ENCODE measurements at places on chromosomes 4 and X.

DNA sequence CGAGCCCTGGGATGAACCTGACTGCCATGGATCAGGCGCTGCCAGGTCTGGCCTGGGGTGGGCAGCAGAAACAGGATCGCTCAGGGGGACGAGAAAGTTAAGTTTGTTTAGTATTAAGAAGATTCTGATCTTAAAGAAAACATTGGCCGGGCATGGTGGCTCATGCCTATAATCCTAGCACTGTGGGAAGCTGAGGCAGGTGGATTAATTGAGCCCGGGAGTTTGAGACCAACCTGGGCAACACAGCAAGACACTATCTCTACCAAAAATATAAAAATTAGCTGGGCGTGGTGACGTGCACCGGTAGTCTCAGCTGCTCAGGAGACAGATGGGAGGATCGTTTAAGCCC, 696 bp upstream of the FLNA start:
- no peak for DNase-seq

DNA sequence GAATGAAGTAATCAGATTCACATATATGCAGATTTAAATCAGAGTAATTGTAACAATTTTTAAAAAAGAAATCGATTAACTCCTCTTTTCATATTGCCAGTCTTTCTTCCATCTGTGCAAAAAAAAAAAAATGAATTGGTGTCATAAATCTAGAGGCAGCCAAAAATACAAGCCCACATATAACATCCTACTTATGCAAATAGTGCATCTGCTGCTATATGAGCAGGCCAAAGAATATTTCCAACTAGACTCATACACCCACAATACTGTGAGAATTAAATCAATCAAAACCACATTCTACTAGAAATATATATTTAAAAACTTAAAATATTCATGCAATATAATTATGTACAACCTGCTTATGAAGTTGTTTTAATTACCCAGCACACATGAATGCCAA, 298.1 kb upstream of the TRAM1L1 start:
- DNase-seq, result no peak

- DNase-seq, result peak; percentile 29
Measured at GRCh38 chr4:113901994-113902787, 77.3 kb downstream of the ARSJ start.

DNA sequence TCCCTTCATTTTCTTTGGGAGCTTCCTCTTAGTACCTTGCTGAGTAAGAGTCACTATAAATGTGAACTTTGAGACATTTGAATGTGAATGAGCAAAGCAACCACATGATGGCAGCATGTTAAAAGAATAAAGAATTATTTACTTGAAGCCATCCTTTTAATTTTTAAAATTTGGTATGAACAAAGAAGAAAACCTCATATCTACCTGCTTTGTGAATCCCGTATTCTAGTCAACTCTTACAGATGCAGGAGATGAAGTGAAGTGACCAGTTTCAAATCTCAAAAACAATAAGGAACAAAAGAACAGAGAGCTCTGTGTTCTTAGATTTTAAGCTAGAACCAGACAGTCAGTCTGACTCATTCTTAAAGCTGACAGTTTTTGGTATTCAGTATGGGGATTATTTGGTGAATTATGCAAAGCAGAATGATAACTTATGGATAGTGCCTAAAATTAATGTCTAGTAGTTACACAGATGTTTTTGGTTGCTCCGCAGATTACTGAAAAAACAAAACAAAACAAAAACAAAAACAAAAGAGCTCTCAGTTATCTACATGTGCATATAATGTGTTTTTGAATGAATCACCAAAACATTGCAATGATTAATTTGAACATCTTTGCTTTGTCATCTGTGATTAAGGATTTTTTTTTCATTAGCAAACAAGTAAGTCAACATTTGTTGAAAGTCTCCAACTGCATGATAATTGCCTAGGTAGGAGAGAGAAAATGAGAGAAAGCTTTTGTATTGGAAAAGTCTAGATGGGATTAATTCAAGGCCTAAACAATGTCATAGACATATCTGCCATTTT, 48.2 kb upstream of the H2AZ1 start:
- no peak for DNase-seq

- DNase-seq, result no peak
Measured at GRCh38 chr4:7861440-7861881, 78.2 kb downstream of the AFAP1 start.

DNA sequence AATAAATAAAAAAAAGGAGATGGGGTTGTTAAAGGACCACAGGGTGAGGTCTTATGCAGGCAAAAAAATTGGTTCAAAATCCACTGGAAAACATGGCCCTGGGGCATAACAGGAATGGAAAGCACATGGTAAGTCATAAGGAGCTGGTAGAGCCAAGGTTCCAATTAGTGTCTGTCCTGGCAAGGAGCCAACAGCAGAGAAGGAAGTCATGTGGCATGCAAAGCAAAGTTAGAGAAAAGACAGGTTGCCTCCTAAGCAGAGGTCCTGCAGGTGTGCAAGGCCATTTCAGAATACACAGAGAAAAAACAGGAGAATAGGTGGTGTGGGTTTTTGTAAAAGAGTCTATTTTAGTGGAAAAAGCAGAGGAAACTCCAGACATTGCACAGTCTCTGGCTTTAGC, 1881.7 kb downstream of the ARAP2 start:
- DNase-seq, result no peak

- no peak for DNase-seq
Measured at GRCh38 chr4:119682099-119682498, 53.5 kb upstream of the PDE5A start.

- DNase-seq, result no peak
Measured at GRCh38 chrX:11349661-11350337, 56.6 kb downstream of the AMELX start.

GRCh38 chrX:41381685-41382084, 47.7 kb downstream of the DDX3X start:
- no peak for DNase-seq

DNA sequence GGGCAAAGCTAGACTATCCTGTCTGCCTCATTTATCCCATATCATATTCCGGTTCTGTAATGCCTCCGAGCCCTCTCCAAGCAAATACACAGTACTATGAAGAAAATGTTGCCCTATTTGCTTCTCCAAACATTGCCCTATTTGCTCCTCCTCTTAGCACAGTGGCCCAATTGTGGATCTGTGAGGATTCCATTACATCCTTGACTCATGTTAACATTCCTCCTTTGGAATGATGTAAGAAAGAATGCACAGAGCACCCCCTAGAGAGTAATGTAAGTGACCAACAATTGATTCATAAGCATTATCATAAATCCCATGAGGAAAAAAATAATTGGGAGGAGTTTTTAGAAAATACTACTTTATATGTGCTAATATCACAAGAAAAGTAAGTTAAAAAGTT, 11.3 kb upstream of the BTC start:
- DNase-seq, result no peak

GRCh38 chr4:155820887-155821518, 45.1 kb downstream of the ASIC5 start:
- no peak for DNase-seq

DNA sequence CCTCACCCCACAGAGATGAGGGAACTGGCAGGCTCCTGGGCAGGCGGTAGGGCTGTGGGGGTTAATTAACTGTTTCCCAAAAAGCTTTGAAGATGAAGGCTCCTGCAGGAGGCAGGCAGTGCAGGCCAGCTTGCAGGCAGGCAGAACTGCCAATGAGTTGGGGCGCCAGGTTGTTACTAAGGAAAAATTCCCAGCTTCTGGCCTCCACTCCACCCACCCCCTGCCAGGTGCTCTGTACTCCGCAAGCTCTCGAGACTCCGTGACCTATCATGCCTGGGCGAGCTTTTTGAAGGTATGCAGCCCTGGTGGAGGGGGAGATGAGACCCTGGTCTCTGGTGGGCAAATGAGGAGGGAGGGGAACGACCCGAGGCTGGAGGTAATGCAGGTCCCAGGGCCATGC, 41.8 kb downstream of the PJA1 start:
- DNase-seq, result no peak

DNA sequence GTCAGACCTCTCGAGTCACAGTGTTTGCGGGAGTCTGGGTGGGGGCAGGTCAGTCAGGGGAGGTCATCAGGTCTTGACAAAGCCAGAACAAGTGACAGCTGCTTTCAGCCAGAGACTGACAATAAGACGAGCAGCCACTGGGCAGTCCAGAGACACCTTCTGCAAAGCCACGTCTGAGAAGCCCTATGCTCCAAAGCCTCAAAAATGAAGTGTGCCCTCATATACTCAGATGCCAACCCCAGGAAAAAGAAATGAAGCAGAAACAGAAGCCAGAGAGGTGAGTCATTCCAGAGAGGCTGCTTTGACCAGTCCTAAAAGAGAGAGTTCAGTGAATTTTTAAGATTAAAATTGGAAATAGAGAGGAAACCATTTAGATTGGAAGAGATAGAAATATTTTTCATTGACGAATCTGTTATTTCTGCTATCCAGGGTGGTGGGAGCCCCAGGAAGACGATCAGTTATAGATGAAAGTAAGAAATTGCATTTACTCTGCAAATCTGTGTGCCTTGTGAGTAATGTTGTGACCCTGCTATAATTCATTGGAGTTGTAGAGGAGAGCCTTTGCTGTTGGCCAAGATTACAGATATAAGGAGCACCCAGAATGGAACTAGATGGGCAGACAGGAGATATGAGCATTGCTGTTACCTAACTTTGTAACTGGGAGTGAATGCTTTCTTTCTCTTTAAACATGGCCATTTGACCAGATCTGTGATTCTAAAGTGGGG, 77.9 kb downstream of the LRRC66 start:
- no peak for DNase-seq

DNA sequence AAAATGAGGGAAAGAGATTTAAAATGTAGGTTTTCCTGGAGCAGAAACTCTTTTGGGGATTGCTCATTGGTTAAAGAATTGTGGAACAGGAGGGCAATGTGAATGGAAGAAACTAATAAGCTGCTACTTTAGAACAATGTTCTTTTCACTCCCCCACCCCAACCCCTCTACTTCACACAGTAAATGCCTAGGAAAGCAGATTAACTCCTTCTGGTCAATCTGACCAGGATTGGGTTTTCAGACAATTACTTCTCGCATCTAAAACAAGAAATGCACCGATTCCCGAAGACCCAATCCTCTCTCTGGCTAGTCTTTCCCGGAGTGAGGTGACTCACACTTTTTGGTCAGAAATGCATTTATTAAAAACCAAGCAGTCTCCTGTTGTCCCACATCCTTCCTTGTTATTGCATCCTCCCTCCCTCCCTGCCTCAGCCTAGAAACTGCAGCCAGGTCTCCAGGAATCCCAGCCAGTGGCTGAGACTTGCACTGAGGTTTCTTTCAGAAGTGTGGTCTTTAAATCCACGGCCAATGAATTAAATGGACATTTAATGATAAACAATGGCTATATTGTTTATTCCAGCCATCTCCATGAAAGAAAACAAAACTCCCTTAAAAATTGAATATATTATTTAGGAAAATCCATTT, 21.4 kb downstream of the MFAP3L start:
- no peak for DNase-seq

DNA sequence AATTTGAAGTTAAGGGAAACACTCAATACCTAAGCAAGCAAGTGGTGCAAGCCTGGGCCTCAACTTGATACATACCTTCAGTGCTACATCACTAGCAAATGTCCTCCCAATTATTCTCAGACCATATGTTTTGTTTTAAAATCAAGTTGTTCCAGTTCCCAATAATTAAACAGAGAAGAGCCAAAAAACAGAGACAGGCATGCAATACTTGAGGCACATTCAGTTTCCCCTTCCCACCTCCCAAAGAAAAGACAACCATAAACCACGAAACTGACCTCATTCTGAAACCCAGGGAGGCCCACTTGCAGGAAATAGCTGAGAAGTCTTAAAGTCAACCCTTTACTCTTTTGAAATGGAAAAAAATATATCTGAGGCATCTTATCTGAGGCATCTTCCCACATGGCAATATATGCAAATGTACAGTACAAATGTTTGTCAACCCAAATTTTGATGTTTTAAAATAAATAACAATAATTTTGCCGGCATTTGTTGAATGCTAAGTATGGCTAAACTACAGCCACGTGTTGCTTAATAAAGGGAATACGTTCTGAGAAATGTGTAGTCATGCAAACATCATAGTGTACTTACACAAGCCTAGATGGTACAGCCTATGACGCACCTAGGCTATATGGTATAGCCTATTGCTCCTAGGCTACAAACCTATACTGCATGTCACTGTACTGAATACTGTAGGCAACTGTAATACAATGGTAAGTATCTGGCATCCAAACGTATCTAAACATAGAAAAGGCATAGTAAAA, 147.5 kb downstream of the TSPAN5 start:
- peak; percentile 17 for DNase-seq

DNA sequence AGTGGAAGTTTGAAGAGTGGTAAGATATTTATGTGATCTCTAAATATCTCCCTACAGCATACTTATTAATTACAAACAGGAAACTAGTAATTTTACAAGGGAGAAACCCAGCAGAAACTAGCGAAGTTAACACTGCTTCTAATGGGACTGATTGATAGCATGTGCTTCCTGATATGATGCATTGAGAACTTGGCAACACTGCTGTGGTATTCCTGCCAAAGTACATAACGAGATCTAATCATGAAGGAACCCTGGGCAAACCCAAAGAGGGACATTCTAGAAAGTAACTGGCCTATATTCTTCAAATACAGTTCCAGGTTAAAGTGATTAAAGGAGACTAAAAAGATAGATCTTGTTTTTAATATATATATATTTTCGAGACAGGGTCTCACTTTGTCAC, 4.6 kb upstream of the GPR34 start:
- no peak for DNase-seq

DNA sequence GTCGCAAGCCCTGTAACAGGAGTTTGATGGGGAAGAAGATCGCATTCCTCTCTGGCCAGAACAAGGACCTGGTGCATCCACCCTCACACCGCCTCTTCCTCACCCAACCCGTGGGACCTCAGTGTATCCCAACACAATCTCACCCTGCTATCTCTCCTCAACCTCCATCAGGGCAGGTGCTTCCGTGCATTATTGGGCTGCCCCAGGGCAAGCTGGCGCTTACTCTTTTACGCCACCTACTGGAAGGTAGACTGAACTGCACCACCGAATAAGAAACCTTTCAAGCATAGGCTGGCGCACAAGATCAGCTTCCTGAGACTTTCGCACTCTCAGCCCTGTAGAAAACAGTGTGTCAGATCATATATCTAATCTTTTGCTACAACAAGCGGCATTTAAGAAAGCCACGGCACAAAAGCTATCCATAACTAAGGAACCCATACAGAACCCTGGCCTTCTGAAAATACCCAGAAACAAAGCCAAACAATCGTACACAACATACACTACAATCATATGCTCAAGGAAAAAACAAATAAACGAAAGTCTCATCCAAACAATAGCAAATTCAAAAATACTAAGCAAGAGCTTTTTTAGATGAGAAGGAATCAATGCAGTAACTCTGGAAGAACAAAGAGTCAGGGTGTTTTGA, 209.3 kb downstream of the UGT8 start:
- no peak for DNase-seq
